ENCODE measurements at places on chromosomes 16 and 17.

DNA sequence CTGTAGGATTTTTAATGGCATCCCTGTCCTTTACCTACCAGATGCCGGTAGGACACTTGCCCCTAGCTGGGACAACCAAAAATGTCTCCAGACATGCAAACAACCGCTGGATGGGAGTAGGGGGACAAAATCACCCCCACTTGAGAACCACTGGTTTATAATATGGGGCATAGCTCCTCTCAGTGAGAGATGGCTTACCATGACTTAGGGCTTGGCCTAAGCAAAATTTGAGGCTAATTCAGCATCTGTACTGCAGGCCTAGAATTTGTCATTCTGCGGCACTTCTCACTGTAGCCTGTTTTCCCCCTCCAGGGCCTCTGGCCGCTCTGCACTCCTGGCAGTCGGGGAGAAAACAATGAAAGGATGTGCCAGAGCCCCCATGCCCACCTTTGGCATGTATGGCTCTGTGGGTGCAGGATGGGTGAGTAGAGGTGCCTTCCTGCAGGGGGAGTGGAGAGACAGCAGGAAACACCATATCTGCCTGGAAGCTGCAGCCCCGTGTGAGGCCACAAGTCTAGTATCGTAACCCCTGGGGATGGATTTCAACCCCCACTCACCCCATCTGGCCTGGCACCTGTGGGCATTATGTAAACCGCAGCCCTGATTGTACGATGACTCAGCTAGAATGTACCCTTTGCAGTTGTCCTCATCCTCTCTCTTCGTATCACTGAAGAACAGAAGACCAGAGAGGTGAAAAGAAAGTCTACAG lies 268.1 kb downstream of the SOX9 start:
- DNase-seq, result no peak

DNA sequence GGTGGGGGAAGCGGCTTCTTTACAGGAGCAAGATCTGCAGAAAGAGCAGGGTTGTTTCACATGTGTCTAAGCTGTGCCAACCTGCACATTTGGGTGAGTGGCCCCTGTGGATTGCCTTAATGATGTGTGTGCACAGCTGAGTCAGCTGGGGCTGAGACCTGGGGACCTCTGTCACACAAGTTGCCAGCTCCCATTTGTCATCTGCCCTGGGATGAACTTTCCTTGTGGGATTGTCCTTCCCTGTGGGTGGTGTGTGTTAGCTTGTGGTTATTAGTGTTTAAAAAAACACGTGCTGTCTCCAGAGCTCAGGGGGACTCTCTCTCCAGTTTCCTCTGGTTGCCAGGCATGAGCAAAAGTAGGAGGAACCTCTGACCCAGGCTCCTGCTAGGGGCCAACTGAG lies 400.5 kb upstream of the CCL2 start:
- peak; percentile 14 for DNase-seq

- DNase-seq, result peak; percentile 82
Measured at GRCh38 chr17:29292992-29293889, 707 bp downstream of the NUFIP2 start.

- DNase-seq, result no peak
Measured at GRCh38 chr16:15051387-15051951, 4.4 kb downstream of the NTAN1 start.

DNA sequence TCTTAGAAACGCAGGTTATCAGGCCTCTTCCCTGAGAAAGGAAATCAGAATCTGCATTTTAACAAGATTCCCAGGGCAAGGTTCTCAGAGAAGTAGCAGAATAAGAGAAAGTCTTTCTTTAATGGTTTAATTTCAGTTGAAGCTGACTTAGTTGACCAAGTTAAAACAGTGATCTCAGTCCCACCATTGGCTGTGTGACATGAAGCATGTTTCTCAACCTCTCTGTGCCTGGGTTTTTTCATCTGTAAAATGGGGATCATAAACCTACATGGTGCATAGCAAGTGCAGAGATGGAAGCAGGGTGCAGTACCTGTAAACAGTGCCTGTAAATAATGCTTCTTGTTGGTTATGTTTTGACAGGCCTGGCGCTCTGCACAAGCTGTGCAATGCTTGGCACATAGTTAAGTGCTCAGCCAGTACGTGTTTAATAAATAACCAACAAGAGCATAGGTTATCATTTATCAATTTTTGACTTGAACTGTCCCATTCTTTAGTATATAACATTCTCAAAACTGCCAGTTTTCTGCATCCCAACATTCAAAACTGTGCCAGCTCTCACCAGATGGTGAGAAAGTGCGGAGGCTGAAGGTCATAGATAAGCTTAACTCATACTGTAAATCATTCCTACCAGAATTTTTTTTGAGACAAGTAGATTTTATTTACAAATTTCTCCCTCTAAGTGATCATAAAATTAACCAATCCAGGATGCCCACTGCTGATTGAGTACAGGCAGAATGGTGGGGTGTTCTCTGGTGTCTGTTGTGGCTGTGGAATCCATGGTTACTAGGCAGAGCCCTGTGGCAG lies 6.9 kb downstream of the C17orf67 start:
- DNase-seq, result no peak

DNA sequence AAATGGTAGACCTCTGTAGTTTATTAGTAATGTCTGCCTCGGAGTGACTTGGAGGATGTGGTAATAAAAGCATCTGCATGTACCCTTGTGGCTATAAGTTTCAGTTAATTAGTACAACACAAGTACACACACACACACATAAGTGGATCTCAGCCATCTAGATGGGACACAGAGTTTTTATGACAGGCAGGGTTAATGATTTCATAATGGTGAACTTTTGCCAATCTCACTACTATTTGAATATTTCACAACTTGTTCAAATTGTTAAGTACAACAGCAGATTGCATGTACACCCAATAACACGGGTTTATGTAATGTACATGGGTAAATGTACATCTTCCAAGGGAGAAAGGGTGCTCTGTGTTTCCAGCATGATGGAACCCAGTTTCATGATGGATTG lies 511.3 kb upstream of the HSBP1 start:
- no peak for DNase-seq

DNA sequence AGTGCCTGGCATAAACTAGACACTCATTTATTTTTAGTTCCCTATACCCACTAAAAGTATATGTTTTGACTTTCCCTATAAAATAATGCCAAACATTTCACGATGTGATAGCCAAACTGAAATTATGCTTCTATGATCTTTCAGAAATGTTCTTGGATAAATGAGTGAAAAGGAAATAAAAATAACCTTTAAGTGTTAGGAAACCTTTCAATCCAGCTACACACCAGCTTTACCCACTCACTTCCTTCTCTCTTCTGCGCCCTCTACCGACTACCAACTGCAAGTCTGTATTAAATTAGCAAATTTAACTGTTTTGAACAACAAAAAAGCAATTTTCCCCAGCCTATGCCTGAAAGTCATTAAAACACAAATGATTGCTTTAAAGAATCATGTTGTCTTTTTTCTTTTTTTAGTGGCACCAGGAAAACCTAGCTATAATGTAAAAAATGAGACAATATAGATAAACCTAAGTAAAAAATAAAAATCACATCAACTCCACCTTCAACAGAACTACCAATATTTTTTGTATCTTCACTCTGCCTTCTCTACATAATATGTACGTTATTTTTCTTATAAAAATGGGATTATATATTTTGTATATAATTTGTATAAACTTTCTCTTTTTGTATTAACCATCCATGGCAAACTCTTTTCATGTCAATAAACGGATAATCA lies 13.2 kb upstream of the TMEM100 start:
- DNase-seq, result no peak

Data from retina (tissue), 1 donor.